CD4-positive, alpha-beta memory T cell (primary cell): ENCODE measurements at places on chromosomes 6 and 20.

- DNase-seq: no peak
These were observed 386.4 kb upstream of the MMS22L start for GRCh38 chr6:97669191-97670031.

GRCh38 chr6:111718990-111719389 lies 113.3 kb upstream of the TRAF3IP2 start:
- DNase-seq: no peak

DNA sequence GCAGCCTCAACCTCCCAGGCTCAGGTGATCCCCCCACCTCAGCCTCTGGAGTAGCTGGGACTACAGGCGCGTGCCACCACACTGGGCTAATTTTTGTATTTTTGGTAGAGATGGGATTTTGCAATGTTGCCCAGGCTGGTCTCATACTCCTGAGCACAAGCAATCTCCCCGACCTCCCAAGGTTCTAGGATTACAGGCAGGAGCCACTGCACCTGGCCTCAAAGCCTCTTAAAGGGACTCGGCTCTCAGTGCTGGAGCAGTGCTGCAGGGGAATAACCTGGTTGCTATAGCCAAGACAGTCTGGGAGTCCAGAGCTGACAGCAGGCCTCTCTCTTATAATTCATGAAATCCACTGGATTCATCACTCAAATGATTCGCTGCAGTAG lies 17.0 kb downstream of the GHRH start:
- DNase-seq: no peak

GRCh38 chr20:57390604-57391438 lies at the start of gene RBM38:
RBM38 (plus strand) TSS chr20:57391396; CDS start chr20:57391582, 186 bp downstream.
- peak; percentile 65 for DNase-seq

DNA sequence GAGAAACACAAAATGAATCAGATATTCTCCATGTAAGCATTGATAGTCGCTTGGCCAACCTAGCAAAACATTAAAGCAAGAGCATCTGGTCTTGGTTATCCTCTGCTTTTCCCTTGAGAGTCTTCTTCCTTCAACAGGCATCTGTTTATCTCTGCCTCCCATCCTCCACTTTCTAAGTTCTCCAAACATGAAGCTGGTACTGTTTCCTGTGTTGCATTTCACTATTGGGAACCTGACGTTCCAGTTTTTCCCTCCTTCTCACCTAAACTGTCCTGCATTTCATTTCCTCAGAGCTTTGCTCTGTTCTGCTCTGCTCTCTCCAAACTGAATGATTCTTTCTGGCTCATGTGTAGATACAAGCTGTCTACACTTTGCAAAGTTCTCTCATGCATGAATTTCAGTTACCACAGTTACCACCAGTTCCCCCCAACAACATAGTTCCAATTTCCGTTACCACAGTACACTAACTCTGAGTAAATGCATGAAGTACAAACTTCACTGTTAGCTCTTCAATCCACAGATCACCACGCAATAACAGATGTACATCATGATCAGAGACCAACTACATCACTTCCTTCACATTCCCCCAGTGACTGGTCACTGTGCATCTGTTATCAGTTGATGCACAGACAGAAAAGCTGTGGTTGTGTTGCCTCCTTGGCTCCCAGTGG lies 86.7 kb upstream of the F13A1 start:
- DNase-seq: no peak

- DNase-seq: peak; percentile 75
These were observed 219.3 kb downstream of the ARHGAP18 start for GRCh38 chr6:129490521-129491255.

DNA sequence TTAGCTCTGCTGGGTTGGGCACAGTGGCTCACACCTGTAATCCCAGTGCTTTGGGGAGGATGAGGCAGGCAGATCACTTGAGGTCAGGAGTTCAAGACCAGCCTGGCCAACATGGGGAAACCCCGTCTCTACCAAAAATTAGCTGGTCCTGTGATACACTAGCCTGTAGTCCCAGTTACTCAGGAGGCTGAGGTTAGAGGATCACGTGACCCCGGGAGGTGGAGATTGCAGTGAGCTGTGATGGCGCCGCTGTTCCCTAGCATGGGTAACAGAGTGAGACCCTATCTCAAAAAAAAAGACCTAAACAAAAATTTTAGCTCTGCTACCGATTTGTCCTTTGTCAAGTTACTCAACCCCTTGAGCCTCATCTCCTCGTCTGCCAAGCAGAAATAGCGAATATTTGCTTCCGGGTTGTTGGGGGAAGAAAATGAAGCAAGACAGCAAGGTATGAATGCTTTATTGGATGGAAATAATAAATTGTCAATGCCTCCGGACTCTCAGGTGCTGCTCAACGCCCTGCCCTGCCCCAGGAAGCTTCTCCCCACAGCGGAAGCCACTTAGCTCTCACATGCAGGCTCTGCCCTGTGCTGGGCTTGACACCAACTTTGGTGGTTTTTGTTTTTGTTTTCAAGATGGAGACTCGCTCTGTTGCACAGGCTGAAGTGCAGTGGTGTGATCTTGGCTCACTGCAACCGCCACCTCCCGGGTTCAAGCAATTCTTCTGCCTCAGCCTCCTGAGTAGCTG lies 24.9 kb upstream of the ITCH start:
- DNase-seq: peak; percentile 27

DNA sequence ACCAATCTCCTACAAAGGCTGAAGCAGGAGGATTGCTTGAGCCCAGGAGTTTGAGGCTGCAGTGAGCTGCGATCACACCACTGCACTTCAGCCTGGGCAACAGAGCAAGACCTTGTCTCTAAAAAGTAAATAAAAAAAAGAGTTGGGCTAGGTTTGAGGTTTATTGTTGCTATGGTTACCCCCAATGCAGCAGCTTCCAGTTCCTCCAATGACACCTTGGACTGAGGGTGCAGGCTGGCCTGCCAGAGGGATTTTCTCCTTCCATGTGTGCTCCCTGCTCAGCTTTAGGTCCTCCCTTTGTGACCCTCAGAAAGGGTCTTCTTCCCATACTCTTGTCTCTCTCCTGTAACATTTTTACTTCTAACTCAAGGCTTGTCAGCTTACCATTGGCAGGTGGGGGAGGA lies 10.6 kb upstream of the TBC1D20 start:
- no peak for DNase-seq

DNA sequence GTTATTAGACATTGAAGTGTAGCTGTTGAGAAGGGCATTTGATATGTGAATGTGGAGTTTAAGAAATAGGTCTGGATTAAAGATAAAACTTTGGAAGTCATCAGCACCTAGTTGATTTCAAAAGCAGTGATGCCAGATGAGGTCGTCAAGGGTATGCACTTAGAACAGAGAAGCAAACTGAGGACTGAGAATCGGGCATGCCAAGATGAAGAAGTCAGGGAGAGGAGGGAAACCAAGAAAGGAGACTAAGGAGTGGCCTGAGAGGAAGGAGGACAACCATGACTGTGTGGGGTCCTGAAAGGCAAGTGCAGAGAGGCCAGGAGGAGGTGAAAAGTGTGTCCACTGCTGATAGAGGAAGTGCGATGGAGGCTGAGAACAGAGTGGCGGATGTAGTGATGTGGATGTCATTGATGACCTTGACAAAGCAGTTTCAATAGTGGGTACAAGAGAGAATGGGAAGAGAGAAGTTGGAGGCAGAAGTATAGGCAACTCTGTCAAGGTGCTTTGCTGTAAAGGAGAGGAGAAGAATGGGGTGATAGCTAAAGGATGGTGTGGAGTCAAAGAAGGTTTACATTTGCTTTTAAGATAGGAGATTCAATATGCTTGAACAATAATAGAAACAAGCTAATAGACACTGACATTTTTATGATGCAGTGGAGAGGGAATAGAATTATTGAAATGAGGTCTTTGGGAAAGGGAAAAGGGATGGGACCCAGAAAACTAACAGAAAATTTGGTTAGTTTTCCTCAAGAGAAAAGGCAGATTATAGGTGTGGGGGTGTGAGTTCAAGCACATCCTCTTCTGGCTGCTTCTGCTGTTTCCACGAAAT lies 139.7 kb upstream of the TMEM170B start:
- no peak for DNase-seq

DNA sequence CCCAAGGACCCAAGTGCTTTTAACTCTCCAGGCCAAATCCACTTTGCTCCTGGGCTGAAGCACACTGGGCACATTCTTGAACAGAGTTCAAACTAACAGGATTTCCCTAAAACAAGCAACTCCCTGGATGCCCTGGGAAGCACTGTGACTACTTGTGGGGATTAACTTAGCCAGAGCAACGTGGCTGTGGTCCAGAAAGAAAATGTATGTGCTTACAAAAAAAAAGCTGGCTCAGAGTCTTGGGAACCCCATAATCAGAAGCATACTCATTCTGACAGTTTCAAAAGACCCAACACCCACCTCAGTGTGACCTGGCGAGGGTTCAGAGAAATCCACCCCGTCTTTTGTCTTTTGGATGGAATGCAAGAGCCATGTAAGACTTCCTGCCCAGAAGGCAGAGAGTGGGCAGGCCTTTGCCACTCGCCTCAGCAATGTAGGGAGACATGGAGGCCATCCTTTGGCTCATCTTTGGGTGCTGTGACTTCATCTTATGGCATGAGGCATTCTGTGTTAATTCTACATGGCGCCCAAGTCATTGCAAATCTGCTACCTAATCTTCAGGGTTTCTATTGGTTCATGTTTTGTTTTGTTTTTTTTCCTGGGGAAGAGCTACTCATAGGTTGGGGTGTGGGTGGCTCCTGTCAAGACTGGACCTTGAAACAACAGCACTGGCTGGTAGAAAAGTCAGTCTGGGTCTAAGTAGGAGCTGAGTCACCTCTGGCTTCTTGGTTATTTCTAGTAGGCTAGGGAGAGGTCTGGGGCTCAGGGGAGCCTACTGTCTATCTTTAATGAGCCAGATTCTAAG lies 248.6 kb upstream of the SUPT3H start:
- no peak for DNase-seq

DNA sequence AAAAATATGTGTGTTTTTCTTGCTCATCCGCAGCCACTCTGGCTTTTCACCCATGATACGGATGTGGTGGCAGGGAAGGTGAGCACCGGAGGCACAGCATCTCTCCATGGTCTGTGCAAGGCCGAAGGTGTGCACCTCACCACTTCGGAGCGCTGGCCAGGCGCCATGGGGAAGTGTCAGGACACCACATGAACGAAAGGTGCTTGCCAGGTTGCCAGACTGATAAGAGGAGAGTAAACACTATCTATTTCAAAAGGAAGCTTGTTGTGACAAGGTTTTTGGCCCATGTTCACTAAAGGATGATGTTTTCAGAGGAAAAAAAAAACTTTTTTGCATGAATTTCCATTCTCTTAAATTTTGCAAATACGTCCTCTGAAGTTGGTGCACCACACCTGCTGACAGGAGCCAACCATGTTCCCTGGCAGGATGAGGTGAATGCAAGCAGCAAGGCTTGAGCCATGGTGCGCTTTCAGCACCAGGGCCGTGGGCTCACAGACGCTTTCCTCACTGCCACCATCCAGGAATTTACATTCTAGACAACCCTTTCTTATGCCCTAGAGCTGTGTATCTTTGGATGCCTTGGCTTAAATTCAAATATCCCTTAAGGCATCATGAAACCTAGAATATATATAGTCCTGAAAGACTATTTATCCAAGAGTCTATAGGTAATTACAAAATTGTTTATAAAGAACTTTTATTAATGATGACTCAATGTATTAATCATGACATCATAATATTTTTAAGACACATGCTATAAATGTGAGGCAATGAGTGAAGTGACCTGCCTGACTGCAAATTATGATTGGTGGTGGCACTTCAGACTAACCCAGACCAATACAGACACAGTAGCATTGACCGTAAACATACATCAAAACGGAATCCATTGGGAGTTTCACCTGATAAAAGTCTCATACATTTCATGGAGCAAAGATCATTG lies 234.5 kb downstream of the TFAP2A start:
- DNase-seq: no peak

- DNase-seq: no peak
These were observed 5.6 kb downstream of the EEF1A1 start for GRCh38 chr6:73515204-73515655.

GRCh38 chr6:127198549-127198948 lies 68.1 kb upstream of the RNF146 start:
- no peak for DNase-seq

- DNase-seq: no peak
These were observed 290.5 kb downstream of the SLC35F1 start for GRCh38 chr6:118197539-118197938.

GRCh38 chr20:62305149-62305764 lies 2.5 kb downstream of the ADRM1 start:
- DNase-seq: no peak

- no peak for DNase-seq
These were observed 26.4 kb downstream of the MEP1A start for GRCh38 chr6:46819561-46819960.

DNA sequence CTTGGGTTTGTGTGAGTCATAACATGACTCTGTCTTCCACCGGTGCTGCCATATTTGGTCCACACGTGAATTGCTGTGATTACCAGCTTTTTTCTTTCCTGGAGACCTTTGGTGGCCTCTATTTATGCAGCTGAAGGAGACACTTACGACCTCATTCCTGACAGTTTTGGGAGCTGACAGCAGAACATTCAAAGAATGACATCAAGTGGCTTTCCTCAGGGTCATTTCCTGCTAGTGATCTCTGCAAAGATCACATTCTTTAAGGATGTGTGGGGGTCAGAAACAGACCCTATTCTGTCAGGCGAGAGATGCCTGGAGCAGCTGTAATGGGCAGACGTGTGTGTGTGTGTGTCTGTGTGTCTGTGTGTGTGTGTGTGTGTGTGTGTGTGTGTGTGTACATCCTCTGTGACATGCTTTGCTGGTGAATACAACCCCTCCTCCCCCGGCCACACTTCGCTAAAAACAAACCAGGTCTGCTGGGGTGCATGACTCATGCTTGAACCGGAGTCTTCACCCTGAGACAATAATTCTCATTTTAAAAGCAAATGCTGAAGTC lies 115.6 kb downstream of the TMEM170B start:
- peak; percentile 51 for DNase-seq

- no peak for DNase-seq
These were observed 106.4 kb upstream of the PDE10A start for GRCh38 chr6:165769401-165769800.

- peak; percentile 17 for DNase-seq
These were observed 87.6 kb downstream of the ASXL1 start for GRCh38 chr20:32445539-32446273.

- no peak for DNase-seq
These were observed 158.2 kb downstream of the TPBG start for GRCh38 chr6:82521861-82522260.

- DNase-seq: no peak
These were observed 188.7 kb upstream of the CEP162 start for GRCh38 chr6:84416043-84416657.

DNA sequence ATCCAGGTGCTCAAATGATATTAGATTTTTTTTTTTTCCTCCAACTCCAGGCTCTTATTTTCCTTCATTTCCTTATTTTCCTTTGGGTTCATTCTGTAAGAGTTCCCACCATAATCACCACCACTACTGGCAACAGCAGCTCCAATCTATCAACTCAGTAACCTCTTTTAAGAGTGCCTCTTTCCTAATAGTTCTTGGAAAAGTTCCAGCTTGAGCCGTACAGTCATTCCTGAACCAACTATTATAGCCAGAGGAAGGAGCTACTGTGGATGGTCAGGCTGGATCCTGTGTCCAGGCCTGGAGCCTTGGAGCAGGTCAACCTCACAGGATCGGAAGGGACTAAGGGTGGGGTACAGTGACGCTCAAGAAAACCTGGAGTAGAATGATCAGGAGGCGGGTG lies 4.2 kb upstream of the ANGPT4 start:
- DNase-seq: no peak

GRCh38 chr6:143621876-143622605 lies 55.7 kb upstream of the PHACTR2 start:
- no peak for DNase-seq
